ENCODE measurements at places on chromosomes 13 and 19. TPM values are rescaled to one million over a fixed set of nuclear protein-coding genes. Genes with fewer than 3 reads are reported as not detected.

ACER1 gene
- total RNA-seq: not detected

CERS4 gene
- 13.9 TPM for total RNA-seq

IL4I1 gene
- not detected for total RNA-seq

IGLON5 gene
- 0.72 TPM for total RNA-seq

UBE2L5 gene
- not detected for total RNA-seq

NDFIP2 gene
- 22.8 TPM for total RNA-seq

EXOC3L2 gene
- total RNA-seq: not detected

ZNF547 gene
- 1.8 TPM for total RNA-seq

STAP2 gene
- total RNA-seq: 0.78 TPM

OCEL1 gene
- total RNA-seq: 6.8 TPM

SLC17A7 gene
- 0.45 TPM for total RNA-seq

LGALS7 gene
- total RNA-seq: not detected

CPAMD8 gene
- not detected for total RNA-seq

PLK5 gene
- not detected for total RNA-seq

ARHGAP33 gene
- 1.5 TPM for total RNA-seq

WDR62 gene
- 21.5 TPM for total RNA-seq

RFPL4AL1 gene
- total RNA-seq: not detected

PSG3 gene
- not detected for total RNA-seq

SYT5 gene
- total RNA-seq: 0.62 TPM

DNA sequence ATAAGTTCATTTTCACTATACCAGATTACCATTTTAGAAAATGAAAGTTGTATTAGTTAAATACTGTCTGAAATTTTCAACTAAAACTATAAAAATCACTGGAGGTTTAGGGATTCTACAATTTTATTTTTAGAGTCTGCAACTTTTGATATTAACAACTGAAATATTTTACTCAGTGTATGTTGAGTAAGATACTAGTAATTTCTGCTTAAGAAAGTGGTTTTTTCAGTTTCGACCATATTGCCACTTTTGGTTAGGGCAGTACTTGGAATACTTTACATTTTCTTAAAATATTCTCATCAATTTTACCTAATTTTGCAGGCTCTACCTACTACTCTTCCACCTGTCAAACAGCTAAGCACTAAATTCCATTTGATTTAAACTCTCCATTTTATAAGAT lies 59.6 kb downstream of the KCNRG start:
- no peak for DNase-seq

- DNase-seq: no peak
Observed at GRCh38 chr13:96797136-96797535, 197.1 kb downstream of the OXGR1 start.

- DNase-seq: no peak
Observed at GRCh38 chr13:101985321-101985720, 416.5 kb downstream of the FGF14 start.

- no peak for DNase-seq
Observed at GRCh38 chr19:58083021-58083420, 15.0 kb downstream of the ZSCAN18 start.

- no peak for DNase-seq
Observed at GRCh38 chr13:21033212-21033840, 28.1 kb downstream of the LATS2 start.

GRCh38 chr13:39877134-39877533 lies 221.7 kb downstream of the COG6 start:
- no peak for DNase-seq

DNA sequence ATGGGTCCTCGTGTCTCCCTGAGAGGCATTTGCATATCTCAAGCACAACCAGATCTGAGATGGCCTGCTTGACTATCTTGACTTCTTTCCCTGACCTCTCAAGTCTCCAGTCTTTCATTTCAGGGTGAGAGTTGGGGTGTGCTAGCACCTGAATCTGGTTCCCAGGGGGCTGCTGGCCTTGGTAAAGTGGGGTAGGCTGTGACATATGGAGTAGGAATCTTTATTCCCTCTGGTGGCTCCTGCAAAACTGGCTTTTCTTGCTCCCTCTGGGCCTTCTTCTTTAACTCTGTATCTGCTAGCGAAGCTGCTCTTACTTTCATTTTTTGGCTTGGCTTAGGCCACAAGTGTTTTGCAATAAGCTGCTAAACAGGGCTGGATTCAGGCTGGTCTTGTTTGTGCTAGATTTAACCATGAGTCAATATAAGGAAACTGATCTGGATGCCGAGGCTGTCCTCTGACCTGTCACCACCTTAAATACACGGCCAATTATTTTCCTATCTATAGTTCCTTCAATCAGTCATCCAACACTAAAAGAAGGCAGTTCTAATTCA lies 42.3 kb downstream of the ZNF493 start:
- DNase-seq: no peak

- DNase-seq: peak; percentile 79
Observed at GRCh38 chr19:1853295-1854038, 5.2 kb upstream of the REXO1 start.

- no peak for DNase-seq
Observed at GRCh38 chr13:111559612-111560403, 239.4 kb downstream of the TEX29 start.

GRCh38 chr19:17405250-17406045 lies at the start of gene BST2:
BST2 (minus strand) TSS chr19:17405630; CDS start chr19:17405575, 55 bp downstream.
- DNase-seq: peak; percentile 99

GRCh38 chr19:3458229-3459088 lies 21.9 kb downstream of the SMIM24 start:
- DNase-seq: no peak

- no peak for DNase-seq
Observed at GRCh38 chr13:50731400-50731799, 112.1 kb downstream of the DLEU7 start.

DNA sequence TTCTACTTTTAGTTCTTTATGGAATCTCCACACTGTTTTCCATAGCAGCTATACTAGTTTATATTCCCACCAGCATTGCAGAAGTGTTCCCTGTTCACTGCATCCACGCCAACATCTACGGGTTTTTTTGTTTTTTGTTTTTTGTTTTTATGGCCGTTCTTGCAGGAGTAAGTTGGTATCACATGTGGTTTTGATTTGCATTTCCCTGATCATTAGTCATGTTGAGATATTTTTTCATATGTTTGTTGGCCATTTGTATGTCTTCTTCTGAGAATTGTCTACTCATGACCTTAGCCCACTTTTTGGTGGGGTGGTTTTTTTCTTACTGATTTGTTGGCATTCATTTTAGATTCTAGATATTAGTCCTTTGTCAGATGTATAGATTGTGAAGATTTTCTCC lies 89.7 kb downstream of the FRY start:
- DNase-seq: no peak

DNA sequence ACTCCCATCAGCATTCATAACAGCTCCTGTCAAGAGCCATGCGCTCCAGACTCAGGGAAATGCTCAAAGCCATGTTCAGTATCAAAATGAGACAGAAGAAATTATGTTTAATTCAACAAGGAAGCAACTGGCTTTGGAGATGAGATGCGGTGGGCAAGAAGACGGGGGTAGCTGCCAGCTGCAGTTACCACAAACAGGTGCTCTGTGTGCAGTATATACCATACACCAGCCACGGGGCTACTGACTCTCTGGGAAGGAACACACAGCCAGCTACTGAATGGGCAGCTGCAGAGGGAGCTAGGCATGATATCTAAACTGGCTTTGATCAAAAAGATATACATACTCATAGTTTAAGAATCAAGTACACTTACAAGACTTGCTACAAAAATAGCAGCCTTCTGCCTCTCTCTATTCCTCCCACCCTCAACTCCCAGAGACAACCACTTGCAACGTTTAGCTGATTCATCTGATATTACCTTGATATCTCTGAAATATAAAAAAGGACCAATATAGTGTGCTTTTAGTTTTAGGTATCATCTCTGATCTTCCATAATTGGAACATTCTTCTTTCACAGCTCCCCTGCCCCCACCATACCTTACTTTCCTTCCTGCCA lies 593.0 kb downstream of the UQCRFS1 start:
- DNase-seq: no peak

GRCh38 chr19:752652-753517 lies 2.0 kb downstream of the MISP start:
- peak; percentile 67 for DNase-seq

DNA sequence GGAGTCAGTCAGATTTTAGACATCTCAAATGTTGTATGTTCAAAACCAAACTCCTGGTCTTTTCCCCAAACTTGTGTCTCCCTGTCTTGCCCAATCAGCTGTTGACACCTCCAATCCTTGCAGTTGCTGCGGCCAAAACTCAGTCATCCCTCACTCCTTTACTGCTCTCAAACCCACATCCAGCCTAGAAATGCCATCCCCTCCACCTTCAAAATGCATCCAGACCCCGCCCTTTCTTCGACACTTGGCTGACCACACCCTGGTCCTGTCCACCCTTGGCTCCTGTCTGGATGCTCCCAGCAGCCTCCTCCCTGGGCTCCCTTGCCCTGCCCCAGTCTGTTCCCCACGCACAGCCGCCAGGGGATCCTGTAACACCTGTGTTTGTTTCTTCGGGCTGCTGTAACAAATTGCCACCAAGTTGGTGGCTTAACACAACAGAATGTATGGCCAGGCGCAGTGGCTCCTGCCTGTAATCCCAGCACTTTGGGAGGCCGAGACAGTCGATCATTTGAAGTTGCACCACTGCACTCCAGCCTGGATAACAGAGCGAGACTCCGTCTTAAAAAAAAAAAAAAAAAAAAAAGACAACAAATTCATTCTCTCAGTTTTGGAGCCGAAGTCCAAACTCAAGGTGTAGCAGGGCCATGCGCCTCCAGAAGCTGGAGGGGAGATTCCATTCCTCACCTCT lies 11.7 kb downstream of the PLD3 start:
- DNase-seq: no peak

DNA sequence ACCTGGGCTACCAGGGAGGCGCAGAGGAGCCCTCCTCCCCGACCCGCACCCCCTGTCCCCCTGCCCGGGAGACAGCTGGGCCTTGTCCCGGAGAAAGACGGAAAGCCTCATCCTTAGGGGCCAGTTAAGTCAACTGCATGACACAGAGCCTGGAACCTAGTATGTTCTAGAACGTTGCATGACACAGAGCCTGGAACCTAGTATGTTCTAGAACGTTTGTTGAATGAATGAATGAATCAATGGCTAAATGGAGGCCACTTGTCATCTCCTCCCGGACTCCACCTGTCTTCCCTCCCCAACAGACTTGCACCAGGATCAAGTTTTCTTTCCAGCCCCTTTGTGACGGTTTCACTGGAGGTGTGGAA lies 706 bp downstream of the SERP2 start:
- DNase-seq: no peak

DNA sequence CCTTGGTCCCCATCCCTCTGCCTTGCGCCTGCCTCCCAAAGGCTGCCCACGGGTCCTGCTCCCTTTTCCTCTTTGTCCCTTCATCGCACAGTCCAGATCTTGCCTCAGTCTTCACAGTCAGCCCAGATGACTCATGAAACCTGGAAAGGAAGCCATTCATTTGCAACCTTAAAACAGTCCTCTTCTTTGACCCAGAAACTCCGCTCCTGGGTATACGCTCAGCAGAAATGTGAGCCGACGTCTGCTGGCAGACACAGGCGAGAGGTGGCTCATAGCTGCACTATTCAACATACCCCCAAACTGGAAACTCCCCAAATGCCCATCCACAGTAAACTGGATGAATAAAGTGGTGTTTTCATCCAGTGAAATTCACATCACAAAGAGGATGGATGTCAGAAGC lies 13.6 kb upstream of the PEPD start:
- DNase-seq: no peak

DNA sequence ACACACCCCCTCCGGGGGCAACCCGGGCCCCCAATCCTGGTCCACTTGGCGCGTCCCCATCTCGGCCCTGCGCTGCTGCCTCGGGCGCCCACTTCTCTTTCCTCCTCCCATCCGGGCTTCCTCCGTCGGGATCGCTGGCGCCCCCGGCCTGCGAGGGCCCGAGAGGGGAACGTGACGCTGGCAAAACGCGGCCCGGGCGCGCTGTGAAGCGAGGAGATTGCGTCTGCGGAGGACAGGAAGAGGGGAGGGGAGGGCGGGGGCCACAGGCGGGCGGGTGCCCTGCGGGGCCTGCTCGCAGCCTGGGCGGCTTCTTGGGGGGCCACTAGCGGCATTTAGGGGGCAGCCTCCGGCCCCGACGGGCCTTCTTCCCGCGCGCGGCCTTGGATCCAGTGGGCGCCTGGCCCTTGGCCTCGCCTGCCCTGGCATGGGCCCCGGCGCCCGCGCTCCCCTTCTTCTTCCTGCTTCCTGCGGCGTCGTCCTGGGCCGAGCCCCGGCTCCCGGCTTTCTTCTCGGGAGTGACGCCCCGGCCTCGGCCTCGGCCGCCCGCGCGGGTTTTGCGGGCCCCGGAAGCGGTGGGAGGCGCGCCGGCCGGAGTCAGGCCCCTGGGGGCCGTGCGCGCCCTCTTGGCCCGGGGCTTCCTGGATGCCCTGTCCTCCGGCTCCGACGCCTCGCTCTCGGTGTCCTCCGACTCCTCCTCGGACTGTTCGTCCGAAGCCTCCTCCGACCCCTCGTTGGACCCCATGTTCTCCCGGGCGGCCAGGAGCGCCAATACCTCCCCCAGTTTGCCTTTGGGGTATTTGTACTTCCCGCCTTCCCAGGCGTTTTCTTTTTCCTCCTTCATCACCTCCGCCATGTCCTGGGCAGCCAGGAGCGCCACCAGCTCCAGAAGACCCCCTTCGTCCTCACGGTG lies 2.2 kb downstream of the PNMA8B start:
- DNase-seq: no peak

DNA sequence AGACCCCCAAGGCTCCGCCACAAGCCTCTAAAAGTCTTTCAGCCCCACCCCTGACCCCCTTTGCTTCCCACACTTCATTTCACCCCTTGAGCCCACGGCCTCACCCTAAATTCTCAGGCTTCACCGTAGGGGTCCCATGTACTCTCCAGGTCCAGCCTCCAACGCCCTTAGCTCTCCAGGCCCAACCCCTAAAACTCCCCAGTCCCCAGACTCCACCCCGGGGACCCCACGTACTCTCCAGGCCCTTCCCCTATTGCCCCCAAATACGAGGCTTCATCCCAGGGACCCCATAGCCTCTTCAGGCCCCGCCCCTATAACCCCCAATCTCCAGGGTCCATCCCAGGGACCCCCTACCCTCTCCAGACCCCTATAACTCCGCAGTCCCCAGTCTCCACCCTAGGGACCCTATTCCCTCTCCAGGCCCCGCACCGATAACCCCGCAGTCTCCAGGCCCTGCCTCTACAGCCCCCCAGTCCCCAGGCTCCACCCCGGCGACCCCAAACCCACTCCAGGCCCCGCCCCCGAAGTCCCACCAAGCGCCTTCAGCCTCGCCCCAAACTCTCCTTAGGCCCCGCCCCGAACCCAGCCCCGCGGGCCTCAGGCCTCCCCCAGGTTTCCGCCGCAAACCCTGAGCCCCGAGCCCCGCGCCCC lies 619 bp downstream of the MED16 start:
- no peak for DNase-seq

DNA sequence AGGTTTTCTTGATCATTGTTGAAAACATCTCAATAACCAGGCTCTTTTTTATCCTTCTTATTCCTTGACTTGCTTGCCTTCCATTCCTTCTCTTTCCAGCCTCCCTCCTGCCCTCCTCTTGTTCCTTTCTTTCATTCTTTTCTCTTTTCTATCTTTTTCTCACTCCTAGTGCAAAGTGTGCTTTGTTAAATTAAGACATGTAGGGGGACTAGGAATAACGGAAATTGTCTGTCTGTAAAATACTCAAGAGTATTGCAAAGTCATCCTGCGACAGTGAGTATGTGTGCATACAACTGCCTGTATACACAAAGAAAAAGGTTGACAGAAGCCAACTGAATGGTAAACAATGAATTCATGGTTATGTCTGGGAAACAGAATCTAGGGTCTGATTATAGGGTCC lies 70.1 kb downstream of the LRRC63 start:
- DNase-seq: no peak

GRCh38 chr13:74230984-74231501 lies 96.8 kb upstream of the KLF12 start:
- DNase-seq: no peak

- no peak for DNase-seq
Observed at GRCh38 chr19:8478598-8478997, 23.8 kb downstream of the PRAM1 start.

GRCh38 chr13:111584870-111585269 lies 264.4 kb downstream of the TEX29 start:
- no peak for DNase-seq

Data from H4 (cell line).